HT1080 (cell line): ENCODE measurements at places on chromosomes 1 and 21. TPM values are rescaled to one million over a fixed set of nuclear protein-coding genes. Genes with fewer than 3 reads are reported as not detected.

The FALEC gene
- not detected in 2 replicates for total RNA-seq

The HTR6 gene
- total RNA-seq: not detected in 2 replicates

The FAM72B gene
- 13.8 and 16.0 TPM in 2 replicates for total RNA-seq

The OSCP1 gene
- total RNA-seq: 1.4 and 1.8 TPM in 2 replicates

The MARK1 gene
- 2.0 and 3.1 TPM in 2 replicates for total RNA-seq

The PROX1 gene
- total RNA-seq: 0.06 TPM in 1 of 2 replicates, not detected in the other

The CD84 gene
- not detected in 2 replicates for total RNA-seq

The DENND2C gene
- total RNA-seq: 0.21 and 0.47 TPM in 2 replicates

The OR2T35 gene
- total RNA-seq: not detected in 2 replicates

The RAB3B gene
- 20.5 and 23.3 TPM in 2 replicates for total RNA-seq

The LRP8 gene
- total RNA-seq: 44.4 and 65.3 TPM in 2 replicates

The PDPN gene
- total RNA-seq: 8.7 and 16.3 TPM in 2 replicates

The ZNF695 gene
- 5.7 and 10.9 TPM in 2 replicates for total RNA-seq

The BEND5 gene
- total RNA-seq: 0.70 and 0.95 TPM in 2 replicates

The RGS8 gene
- 0.05 TPM in 1 of 2 replicates, not detected in the other for total RNA-seq

The AUNIP gene
- 12.8 and 15.8 TPM in 2 replicates for total RNA-seq
